ENCODE measurements at places on chromosomes 5 and 9.

DNA sequence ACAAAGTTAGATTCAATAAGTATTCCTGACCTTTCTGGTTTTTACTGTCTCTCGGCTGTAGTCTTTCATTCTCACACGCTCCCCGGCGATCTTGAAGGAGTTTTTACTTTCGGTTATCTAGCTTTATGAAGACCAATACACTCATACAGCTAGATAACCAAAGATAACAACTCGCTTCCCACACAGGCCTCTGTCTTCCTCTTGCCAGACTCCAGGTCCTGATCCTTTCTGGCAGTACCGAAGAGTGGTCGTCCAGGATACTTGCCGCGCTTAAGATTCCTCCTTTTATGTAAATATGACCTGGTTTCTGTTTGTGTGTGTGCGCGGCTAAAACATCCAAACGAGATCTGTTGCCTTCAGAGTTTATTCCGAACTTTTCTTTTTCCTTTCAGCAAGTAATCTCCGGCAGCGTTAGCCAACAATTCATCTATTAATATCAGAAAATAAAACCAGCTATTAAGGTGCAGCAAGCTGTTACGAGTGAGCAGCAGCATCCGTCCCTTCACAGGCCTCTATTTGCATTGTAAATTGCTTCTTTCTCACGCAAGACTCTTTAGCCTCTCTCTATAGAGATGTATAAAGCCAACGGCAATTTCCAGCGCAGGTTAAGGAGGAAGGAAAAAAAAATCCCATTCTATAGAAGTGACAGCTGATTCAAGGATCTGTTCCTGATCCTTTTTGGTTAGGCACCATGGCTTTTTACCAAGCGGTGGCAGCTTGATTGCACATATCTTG lies 216.1 kb downstream of the MEF2C start:
- no peak for DNase-seq

DNA sequence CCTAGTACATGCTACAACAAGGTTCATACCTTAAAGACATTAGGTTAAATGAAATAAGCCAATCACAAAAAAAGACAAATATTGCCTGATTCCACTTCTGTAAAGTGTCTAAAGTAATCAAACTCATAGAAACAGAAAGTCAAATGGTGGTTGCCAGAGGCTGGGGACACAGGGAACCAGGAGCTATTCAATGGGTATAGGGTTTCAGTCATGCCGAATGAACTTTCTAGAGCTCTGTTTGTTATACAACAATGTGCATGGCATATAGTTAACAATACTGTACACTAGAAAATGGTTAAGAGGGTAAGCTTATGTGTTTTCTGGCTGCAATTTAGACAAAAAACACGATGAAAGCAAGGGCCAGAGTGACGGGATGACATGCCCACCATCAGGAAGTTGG lies 70.8 kb upstream of the EGFLAM start:
- DNase-seq = no peak

DNA sequence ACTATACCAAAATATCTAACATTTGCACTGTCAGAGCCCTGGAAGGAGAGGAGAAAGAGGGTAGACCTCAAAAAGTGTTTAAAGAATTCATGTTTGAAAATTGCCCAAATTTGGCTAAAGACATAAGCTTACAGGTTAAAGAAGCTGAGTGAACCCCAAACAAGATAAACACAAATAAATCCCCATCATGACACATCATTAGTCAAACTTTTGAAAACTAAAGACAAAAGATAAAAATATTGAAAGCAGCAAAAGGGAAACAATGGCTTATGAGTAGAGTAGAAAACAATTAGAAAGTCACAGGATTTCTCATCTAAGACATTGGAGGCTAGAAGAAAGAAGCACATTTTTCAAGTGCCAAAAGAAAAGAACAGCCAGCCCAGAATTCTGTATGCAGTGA lies 6.1 kb upstream of the UBLCP1 start:
- no peak for DNase-seq

DNA sequence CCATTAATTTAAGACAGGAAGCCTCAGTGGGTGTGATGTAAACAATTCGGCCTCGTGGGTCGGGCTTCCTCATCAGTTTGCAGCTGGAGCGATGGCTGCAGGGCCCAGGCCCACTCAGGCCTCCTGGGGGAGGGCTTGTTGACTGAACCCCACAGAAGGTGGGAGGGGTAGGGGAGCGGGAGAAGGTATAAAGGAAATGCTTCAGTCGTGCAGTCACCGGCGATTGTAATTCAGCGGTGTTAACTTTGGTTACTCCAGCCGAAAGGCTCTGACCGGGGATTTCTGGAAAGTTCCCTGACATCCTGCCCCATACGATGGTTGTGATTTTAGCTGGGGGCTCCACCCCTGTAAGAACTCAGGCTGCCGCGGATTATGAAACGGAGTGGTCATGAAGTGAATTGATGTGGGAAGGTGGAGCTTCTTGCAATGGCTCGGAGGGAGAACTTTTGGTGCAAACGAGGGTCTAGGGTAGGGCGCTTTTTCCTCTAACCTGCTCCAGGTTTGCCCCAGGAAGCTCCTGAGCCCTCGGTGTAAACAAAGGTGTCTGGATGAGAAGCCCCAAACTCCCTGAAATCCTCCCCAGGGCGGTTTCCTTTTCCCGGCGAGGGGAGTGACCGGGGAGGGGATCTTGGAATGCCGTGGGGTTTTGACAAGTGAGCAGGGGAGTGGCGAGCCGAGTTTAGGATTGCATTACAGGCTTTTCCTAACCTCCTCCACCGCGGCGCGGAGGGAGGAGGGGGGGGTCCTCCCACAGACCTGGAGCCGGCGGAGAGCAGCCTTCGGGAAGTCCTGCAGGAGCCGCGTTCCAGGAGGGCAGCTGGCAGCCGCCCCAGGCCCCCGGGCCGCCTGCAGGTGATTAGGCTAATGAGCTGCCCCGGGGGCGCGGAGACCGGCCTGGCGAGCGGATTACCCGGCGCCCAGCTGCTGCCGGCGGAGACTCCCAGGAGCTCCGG lies 215.5 kb downstream of the PDZD2 start:
- no peak for DNase-seq

- no peak for DNase-seq
Observed at GRCh38 chr5:963310-963672, 45.3 kb upstream of the NKD2 start.

GRCh38 chr9:13380903-13381302 lies 101.4 kb upstream of the MPDZ start:
- no peak for DNase-seq

- no peak for DNase-seq
Observed at GRCh38 chr5:178269499-178269898, 36.9 kb upstream of the PHYKPL start.

DNA sequence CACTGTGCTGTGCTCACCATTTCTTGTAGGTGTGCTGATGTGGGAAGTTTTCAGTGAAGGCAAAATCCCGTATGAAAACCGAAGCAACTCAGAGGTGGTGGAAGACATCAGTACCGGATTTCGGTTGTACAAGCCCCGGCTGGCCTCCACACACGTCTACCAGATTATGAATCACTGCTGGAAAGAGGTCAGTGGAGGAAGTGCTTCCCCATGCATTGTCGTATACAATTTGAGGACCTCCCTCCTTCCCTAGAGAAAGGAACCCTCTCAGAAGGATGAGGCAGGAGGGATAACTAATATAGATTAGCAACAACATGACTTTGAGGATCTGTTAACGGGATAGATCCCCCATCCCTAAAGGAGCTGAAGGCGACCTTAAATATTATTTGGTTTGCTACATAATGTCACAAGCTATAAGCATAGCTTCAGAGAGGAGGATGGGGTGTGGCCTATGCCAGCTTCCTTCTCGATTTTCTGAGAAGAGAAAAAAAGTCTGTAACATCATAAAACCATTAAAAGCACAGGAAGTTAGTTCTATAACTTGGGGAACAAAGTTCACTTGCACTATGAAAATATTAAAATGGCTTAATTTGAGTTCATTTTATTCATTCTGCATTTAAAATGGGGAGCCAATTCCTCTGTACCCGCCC lies 17.0 kb upstream of the CYFIP2 start:
- DNase-seq = no peak

- DNase-seq = no peak
Observed at GRCh38 chr5:88948746-88949600, 66.0 kb upstream of the MEF2C start.

- no peak for DNase-seq
Observed at GRCh38 chr5:171431251-171431777, 11.9 kb downstream of the FGF18 start.

DNA sequence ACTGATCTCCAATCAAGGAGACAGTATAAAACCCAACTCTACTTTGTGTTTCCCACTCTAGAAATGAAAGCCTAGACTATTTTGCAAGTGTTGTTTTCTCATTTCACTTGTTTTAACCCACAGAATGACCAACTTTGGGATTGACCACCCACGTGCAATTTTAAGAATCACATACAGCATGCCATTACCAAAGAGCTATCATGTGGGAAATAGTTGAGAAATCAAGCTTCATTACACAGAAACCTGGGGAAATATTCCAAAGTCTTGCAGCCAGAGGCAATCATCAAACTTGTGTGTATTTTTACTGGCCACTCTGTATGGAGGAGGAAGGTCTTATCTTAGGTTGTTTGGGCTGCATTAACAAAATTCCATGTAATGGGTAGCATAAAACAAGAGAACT lies 451.4 kb upstream of the DAB2 start:
- DNase-seq = no peak

GRCh38 chr5:172852490-172853354 lies 18.7 kb downstream of the ERGIC1 start:
- DNase-seq = no peak

DNA sequence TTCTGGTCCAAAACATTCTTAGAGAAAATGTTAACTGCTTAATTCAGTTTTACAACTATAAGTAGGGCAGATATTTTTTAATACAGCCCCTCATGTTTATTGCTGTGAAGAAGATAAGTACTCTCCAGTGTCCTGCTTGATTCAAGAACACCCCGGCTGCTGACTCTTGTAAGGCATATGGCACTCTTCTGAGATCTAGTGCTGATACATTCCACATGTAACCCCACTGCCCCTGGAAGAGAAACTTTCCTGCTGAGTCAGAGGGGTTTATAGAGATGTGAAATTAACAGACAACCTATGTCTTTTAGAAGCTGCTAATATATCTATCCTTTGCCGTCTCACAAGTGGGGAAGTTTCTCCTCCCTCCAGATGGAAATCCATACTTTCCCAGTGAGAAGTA lies 1.0 kb upstream of the MINAR2 start:
- no peak for DNase-seq

DNA sequence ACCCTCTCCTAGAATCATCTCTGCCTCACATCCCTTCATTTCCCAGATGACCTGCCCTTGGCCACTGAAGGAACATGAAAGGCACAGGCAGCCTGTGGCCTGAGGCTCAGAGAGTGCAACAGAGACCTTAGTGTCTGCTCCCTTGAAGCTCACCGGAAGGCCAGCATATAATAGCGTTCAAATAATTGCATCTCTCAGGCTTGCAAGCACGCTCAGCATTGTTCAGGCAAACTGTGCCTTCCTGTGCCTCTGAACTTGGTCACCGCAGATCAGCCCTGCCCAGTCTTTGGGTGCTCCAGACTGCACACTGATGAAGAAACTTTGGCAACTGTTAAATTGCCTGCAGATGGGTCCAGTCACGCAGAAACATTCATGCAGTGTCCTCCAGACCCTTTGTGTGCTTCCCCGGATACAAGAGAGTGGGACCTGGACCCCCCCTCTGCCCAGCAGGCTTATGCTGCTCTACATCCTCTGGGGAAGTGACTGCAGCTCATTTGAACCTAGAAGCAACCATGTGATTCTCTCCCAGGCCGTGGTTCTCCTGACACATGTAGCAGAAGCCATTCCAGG lies 216.0 kb upstream of the ANKRD55 start:
- DNase-seq = no peak

DNA sequence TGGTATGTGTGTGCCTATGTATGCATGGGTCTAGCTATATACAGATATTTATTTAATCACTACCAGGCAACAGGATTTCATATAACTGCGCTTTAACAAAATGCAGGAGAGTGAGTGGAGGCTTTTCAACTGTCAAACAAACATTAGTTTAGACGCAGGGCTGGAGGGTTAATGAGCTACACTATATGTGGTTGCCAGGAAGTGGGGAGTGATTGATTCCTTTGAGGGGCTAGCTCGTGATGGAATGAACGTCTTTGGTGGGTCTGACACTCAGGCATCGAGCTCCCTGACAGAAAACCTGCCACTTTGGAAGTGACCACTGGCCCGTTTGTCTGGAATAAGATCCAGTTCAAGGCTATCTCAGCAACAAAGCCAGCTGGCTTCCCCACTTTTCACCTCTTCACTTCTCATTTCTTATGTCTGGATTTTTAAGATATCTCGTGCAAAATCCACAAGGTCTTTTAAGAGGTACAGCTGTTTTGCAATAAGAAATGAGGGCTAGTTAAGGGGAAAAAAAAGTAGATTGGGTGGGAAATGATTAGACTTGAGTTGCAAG lies 78.0 kb downstream of the CFAP77 start:
- no peak for DNase-seq

DNA sequence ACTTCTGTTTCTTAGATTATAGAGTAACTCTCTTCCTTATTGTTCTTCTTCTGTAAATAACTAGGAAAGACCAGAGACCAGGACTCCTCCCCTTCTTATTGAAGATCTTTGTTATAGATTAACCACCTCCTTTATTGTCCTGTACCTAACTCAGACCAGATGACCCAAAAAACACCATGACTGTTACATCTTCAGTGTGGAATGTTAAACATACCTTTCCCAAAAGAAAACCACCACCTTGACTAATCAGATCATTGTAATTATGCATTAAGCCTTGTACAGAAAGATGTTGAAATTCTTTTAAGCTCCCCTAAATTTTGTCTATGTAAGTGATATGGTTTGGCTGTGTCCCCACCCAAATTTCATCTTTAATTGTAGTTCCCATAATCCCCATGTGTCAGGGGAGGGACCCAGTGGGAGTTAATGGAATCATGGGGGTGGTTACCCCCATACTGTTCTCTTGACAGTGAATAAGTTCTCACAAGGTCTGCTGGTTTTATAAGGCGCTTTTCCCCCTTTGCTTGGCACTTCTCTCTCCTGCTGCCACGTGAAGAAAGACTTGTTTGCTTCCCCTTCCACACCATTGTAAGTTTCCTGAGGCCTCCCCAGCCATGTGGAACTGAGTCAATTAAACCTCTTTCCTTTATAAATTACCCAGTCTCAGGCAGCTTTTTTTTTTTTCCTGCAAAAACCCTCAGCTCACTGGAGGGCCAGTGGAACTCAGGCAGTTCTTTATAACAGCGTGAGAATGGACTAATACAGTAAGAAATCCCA lies 26.3 kb downstream of the ARSB start:
- DNase-seq = no peak

- no peak for DNase-seq
Observed at GRCh38 chr5:4370218-4370617, 769.9 kb upstream of the ADAMTS16 start.

GRCh38 chr9:89225587-89225986 lies 47.0 kb upstream of the SHC3 start:
- peak; percentile 52 for DNase-seq
